ENCODE measurements at places on chromosomes 1 and 21.
A peak's percentile ranks its signal among the peaks of the same experiment; 100 is the strongest.

GRCh38 chr1:223843934-223844786 is 1.6 kb downstream of the TP53BP2 start:
- no peak for DNase-seq

DNA sequence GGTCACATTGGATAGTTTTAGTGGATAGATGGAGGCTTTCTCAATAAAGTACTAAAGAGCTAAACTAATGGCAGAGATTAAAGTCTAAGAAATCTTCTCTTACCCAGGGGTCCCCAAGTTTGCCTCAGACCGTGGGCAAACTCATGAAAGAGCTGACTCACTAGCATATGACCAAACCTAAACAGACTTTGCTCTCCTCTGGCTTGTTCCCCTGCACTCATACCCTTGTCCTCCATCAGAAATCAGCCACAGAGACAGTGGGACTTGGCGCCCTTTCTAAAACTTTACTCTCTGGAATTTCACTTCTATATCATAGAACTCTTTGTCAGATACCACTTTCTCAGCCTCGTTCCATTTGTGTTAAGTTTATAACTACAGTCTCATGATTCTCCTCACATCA is 17.0 kb upstream of the HSD3B2 start:
- DNase-seq, result no peak

DNA sequence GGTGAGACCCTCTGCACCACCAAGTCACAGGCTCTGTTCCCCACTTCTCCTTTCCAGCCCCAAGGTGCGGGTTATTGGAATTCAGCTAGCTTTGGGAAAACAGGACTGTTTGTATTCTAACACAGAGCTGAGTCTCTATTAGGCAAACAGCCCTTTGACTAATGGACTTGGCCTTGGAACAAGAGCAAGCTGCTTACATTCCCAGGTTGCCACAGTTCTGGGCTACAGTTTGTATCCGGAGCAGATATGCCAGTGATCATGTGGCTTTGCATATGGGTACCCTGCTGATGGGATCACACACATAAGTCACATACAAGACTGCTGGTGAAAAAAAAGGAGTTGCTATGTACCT is 110.5 kb upstream of the COA6 start:
- no peak for DNase-seq

GRCh38 chr1:40339420-40340323 is 22.6 kb upstream of the COL9A2 start:
- DNase-seq, result no peak

DNA sequence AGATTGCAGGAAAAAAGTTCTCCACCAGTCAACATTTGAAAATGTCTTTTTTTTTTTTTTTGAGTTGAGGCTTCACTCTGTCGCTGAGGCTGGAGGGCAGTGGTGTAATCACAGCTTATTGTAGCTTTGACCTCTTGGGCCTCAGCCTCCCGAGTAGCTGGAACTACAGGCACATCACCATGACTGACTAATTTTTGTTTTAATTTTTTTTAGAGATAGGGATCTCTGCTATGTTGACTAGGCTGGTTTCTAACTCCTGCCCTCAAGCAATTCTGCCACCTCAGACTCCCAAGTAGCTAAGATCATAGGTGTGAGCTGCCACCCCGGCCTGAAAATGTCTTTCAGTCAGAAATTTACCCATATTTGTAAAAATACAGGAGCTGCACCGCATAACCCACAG is 30.6 kb upstream of the USP24 start:
- no peak for DNase-seq

GRCh38 chr1:47717341-47717740 is 279.5 kb downstream of the FOXD2 start:
- no peak for DNase-seq

GRCh38 chr1:187054862-187055757 is 226.4 kb downstream of the PLA2G4A start:
- DNase-seq, result no peak

DNA sequence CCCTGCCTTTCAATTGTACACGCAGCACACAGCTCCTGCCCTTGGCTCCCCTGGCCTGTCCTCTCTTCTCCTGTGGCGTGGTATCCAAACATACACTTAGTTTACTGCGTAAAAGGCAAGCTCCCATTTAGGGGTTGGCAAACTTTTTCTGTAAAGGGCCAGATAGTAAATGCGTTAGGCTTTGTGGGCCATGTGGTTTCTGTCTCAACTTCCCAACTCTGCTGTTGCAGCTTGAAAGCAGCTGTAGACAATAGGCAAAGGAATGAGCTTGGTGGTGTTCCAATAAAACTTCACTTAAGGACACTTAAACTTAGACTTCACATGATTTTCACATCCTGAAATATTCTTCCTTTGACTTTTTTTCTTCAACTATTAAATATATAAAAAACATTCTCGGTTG is 63.3 kb downstream of the RHOU start:
- DNase-seq, result no peak

GRCh38 chr21:18987520-18988026 is 584.0 kb upstream of the TMPRSS15 start:
- no peak for DNase-seq

- no peak for DNase-seq
These were observed 4.3 kb upstream of the CSF1 start for GRCh38 chr1:109906160-109906838.

DNA sequence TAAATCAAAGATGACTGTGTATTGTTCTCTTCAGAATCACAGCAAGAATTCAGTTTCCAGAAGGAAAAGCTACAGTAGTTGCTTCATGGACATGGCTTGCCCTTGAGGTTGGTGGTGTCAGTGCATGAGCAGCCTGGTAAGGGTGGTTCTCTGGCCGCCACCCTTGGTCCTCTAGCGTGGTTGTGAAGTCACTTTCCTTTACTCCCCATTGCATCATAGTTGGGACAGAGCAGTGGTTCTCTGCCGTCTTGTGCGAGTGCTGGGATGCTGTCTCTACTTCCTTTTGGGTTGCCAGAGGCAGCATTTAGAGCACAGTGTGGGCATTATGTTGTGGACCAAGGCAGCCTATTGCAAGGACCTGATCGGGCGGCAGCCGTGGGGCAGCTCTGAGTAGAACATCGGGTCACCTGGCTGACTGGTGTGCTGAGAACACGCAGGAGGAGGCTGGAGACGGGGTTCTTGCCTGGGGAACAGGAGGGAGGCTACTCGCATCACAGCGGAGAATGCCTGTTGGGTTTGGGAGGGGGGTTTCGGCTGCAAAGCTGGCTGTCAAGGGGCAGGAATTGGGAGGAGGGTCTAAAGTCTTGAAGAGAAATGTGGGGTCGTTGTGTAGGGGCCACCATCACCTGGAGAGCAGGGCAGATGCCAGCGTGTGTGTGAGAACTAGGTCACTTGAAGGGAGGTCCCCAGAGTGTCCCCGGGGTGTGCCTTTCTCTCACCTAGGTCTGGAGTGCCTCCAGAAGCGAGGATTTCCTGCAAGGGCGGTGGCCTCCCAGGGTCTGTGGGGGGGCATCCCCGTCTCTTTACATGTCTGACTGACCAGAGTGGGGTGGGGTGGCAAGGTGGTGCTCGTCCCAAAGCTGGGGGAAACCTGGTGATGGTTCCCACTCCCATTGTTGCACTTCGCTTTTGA is 6.3 kb downstream of the ARF1 start:
- DNase-seq, result no peak

GRCh38 chr21:44666401-44667320 is at the start of gene KRTAP12-2:
TSS of gene KRTAP12-2 (minus strand) at chr21:44666927. CDS start at chr21:44666886, 41 bp downstream.
- no peak for DNase-seq

DNA sequence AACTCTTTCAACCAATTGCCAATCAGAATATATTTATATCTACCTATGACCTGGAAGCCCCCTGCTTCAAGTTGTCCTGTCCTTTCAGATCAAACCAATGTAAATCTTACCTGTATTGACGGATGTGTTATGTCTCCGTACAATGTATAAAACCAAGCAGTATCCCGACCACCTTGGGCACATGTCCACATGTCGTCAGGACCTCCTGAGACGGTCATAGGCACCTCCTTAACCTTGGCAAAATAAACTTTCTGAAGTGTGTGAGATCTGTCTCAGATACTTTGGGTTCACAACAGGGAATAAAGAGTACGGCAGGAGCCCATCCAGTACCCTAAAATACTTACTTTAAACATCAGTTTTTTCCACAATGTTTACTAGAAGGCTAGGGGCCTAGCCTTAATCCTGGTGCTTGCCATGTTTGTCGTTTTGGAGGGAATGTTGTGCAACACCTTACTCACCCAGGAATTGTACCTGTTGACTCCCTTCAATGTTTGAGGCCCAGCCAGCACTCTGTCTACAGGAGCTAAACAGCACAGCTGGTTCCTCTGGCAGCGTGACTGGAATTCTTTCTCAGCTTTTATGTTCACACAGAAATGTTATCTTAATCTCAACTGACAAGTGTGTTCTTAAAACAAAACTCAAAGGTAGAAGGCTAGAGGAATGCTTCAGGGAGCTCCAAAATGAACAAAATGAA is 90.8 kb upstream of the USP25 start:
- DNase-seq, result no peak

DNA sequence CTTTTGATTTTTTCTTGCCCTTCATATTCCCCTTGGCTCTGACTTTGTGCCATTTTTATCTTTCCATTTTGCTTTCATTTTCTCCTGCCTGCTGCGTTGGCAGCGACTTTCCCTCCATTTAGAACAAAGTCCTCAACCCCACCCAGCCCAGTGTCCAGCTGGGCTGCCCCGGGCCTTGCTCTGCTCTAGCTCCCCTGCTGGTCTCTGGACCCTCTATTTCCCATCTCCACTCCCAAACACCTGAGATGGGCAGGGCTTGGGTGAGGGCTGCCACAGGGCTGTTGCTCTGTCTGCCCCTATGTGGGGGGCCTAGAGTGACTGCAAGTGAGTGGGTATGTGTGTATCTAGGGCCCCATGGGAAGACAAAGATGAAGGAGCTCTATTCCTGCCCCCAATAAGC is 7.3 kb upstream of the ADAM15 start:
- no peak for DNase-seq

GRCh38 chr1:209652873-209653401 is 712 bp upstream of the LAMB3 start:
- DNase-seq, result peak; percentile 29

DNA sequence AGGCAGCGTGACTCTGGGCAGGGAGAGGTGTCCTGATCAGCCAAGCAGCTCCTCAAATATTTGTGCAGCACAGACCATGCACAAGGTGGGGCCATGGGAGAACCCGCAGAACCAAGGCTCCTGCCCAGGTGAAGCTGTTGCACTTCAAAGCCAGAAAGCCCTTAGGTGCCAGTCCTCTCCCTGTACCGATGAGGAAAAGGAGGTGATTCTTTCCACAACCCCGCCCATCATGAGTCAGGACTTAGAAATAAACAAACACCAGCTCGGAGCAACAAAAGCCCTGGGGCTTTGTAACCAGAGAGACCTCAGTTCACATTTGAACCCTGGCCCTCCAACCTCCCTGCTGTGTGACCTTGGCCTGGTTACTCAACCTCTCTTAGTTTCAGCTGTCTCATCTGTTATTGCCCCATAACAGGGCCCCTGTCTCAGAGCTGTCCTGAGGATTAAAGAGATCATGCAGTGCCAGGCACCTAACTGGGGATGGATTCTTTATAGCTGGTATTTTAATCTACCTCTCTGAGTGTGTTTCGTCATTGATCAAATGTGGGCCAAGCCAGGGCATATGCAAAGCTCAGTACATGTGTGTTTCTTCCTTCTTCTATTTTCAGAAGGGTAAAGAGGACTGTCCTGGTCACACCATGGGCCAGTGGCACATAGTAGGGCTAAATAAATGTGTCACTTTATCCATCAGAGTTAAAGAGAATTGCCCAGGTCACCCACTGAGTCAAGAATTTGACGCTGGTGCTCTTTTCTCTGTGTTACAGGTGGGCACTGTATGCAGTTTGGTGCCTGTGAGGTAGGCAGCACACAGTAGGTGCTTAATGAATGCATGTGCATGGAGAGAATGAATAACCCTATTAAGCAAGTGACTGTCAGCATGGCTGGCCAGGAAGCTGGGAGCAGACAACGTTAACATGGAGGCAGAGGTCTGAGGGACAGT is 1.4 kb downstream of the LDLRAD1 start:
- no peak for DNase-seq

DNA sequence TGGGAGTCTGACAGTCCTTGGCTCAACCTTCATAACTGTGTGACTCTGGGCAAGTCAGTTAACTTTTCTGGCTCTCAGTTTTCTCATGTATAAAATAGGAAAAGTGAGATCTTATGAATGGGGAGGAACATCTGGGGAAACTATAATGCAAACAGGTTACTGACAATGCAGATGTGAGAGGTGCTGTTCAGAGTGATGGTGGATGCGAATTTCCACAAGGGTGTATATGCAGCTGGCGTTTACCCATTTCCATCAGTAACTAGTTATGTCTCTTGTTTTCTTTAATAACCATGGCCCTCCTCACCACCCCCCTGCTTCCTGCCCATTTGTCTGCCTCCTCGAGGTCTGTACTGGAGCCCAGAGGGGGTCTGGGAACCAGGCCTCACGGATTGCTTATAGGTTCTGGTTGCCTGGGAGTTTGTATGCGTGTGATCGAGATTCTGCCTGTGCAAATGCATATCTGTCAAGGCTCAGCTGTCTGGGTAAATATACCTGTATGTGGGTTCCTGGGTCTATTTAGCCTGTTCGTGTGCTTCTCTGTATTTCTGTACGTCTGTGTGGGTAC is 44.4 kb downstream of the AHDC1 start:
- DNase-seq, result no peak

DNA sequence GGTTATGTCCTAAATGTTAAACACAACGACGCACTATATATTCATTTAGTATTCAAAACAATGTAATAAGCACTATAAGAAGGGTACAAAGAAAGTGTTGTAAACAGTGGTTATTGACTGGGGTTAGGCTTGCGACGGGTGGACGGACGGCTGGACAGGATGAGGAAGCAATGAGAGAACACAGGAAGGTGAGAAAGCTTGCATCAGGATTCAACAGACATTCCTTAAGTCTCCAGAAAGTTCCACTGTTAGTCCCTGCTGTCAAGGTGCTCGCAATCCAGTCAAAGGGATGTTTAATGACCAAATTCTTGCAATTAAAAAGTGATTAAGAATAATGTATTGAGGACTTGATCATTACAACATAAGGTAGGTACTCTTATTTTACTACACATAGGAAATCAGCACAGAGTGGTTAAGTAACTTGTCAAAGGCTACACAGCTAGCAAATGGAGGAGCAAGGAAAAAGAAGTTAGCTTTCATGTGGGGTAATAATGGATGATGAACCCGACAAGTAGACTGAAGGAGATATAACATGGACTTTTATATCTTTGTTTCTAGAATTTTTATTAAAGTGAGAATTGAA is 994 bp upstream of the ACBD6 start:
- DNase-seq, result no peak

DNA sequence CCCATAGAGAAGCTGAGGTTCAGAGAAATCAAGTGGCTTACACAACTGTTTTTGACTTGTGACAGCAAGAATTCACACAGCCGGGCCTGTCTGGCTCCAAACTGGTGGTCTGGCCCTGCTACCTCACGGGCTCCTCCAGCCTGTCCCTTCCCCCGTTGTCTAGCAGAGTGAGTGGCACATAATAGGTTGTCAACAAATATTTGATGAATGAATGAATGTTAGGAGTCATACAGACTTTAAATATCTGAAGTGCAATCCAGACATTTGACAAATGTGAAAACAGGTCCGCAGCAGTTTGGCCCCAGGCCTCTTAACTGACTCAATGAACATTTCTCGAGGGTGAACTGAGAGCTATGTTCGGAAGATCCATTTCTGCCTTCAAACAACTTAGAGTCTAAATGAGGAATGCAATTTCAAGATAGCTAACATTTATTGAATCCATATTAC is 1.1 kb upstream of the RHOC start:
- DNase-seq, result no peak

GRCh38 chr1:35657851-35658250 is 16.5 kb upstream of the PSMB2 start:
- no peak for DNase-seq
